ELR (cell line): ENCODE measurements at places on chromosomes 12 and 14.

DNA sequence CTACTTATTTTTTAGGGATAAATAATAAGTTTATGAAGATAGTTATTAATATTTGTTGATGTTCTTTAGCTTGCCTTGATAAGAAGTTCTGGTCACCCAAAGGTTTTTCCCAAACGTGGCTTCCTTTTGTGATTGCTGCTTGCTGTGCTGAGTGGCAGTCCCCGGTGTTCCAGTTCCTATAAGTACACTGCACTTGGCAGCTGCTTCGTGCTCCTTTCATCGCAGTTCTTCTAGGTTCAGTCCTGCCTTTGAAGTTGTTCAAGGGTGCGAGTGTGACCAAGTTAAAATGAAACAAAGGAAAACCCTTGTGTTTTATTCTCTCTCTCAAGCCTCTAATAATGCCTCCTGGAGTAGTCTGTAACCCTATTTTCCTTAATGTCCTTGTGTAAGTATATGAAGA is 128.5 kb upstream of the ATF1 start:
- no peak for DNase-seq

- DNase-seq: no peak
Observed at GRCh38 chr14:68199554-68200151, 380.1 kb downstream of the RAD51B start.

GRCh38 chr12:79566452-79567174 is 124.2 kb downstream of the PAWR start:
- DNase-seq: no peak

DNA sequence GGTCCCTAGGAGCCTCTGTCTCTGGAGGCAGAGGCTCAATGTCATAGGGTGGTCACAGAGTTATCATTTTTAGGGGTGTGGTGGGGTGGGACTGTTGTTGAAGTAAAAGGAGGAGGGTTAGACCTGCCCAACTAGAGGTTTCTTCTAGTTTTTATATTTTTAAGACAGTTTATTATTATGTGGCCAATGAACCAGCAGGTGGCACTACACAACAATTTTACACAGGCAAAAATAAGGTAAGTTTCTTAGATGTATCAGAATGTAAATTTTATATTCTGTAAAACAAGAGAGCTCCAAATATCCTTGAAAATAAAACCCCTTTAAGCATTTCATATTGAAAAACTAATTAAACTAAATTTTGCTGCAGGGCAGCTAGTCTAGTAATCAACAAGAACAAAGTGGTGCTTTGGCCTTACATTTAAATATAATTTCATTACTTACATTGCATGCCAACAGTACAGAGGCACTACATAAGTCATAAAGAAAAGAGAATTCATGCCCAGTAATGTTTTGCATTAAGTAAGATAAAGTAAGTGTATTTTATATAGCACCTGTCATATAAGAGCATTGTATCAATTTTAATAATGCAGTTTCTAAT is 22.2 kb upstream of the OVCH1 start:
- peak; percentile 42 for DNase-seq

DNA sequence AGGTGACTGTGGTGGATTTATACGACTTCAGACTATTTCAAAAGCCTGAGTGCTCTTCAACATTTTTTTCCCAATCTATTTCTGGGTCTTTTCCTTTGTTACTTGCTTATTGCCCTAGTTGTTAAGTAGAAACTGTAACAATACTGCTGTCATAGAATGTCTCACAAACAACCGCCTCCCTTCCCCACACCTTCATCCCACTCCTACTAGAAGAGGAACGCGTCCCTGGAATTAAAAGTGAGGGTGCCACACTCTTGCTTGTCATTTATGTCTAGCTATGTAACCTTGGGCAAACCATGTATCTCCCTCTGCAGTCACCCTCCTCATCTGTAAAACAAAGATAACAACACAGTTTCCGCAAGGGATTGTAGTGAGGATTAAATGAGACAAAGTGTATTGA is 8.6 kb downstream of the BRAP start:
- DNase-seq: no peak

DNA sequence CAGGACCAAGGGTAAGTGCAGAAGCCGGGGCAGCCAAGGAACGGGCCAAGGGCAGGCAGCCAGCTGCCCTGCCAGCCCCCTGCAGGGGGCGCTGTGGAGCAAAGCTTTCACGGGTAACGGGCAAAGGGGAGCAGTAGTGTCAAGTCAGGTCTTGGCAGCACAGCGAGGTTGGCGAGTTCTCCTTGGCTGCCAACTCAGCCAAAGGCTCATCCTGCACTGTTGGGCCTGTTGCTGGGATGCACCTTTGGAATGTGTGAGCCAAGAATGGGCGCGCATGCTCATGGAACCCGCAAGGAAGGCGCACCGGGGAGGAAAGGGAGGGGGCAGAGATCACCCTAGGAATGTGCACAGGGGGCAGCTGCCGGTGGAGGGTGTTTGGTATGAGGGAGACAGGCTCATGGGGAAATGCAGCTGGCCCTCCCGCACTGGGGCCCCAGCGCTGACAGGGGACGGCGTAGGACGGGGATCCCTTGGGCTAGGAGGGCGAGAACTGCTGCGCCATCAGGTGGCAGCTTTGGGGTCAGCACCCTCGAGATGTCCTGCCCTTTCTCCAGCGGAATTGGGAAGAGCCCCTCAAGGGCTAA is 138.0 kb downstream of the ASCL4 start:
- DNase-seq: peak; percentile 30

GRCh38 chr14:97832776-97833175 is 1035.6 kb downstream of the VRK1 start:
- no peak for DNase-seq
